PC-3 (cell line): ENCODE measurements at places on chromosomes 4 and X. TPM values are rescaled to one million over a fixed set of nuclear protein-coding genes. Genes with fewer than 3 reads are reported as not detected.

DNA sequence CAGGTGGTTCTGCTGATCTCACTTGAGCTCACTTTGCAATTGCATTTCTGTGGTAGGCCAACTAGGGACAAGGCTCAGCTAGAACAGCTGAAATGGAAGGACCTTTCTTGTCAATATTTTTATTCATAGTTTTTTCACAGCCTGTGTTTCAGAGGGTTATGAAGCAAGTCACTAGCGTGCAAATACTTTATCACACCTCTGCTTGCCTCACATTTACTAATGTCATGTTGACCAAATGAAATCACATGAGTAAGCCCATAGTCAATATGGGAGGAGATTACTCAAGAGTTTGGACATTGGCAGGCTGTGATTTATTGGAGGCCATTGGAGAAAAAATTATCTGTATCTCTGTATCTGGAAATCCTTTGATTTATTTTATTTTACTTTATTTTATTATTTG lies 628.3 kb upstream of the EPHA5 start:
- DNase-seq, result peak; percentile 73
- H3K4me3 ChIP-seq, result no peak overlapping the region
- H3K27ac ChIP-seq, result peak overlapping the region; percentile 79
- peaks cover 41% of the 10 kb centered on the region for H3K4me1 ChIP-seq

DNA sequence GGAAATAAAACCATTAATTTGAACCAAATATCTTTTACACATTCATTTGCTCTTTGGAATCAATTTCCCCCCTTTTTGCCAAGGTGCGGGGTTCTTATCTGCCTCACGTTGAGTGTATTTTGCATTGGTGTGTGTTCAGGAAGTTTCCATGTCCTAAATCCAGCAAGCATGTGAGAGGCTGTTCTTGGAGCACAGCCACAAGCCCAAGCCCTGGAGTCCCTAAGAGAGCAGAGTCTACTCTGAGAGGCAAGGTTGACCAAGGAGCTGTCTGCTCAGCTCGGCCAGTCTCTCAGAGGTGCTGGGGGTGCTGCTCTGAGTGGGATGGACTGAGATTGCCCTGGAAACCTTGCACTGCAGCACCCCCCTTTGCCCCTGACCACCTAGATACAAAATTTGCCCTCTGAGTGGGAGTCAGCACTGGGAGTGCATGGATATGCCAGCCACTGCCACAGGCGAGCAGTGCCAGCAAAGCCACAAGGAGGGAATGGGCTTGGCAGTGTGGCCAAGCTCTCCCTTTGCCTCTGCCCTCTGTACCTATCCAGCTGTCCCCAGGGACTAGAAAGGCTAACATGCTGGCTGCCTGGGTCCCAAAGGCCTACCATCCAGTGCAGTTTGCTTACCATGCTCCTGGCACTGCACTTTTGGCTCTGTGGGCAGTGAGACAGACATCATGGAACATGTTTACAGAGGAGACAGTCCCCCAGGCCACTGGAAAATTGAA lies 20.5 kb upstream of the FAM193A start:
- H3K4me1 ChIP-seq, result no peaks in the 10 kb centered on the region
- H3K27me3 ChIP-seq, result no peaks in the 10 kb centered on the region
- no peak overlapping the region for H3K4me3 ChIP-seq
- no peak for DNase-seq
- no peak overlapping the region for H3K27ac ChIP-seq

GRCh38 chr4:158849681-158850080 lies 80.9 kb downstream of the FNIP2 start:
- H3K4me3 ChIP-seq, result no peak overlapping the region
- no peaks in the 10 kb centered on the region for H3K36me3 ChIP-seq
- H3K27ac ChIP-seq, result no peak overlapping the region
- no peak for DNase-seq
- H3K4me1 ChIP-seq, result no peaks in the 10 kb centered on the region

- H3K4me1 ChIP-seq, result no peaks in the 10 kb centered on the region
- DNase-seq, result no peak
- no peaks in the 10 kb centered on the region for H3K27me3 ChIP-seq
- peaks cover 9% of the 10 kb centered on the region; the same call in 1 of the 2 replicates for H3K36me3 ChIP-seq
- H3K27ac ChIP-seq, result no peak overlapping the region
Observed at GRCh38 chr4:138185859-138186645, 56.1 kb downstream of the SLC7A11 start.

DNA sequence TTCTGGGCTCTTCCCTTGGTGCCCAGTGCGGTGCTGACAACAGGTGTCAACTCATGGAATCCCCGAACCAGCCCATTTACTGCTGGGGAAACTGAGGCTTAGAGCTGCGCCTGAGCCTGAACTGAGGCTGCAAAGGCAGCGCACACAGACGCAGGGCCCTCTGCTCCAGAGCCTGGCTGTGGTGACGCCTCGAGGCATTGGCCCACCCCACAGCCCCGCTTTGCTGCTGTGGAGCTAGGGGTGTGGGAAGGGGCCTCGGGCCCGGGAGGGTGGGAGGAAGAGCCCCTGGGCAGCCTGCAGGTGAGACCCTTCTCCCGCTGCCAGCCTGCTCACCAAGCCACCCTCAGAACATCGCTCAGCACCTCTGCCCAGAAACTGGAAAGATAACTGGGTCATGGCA lies 97.4 kb upstream of the LRPAP1 start:
- no peak overlapping the region for H3K27ac ChIP-seq
- no peak overlapping the region for H3K4me3 ChIP-seq
- peaks cover 9% of the 10 kb centered on the region; the same call in 1 of the 2 replicates for H3K27me3 ChIP-seq

- H3K4me1 ChIP-seq, result no peaks in the 10 kb centered on the region
- H3K36me3 ChIP-seq, result no peaks in the 10 kb centered on the region
- no peak for DNase-seq
- no peak overlapping the region for H3K27ac ChIP-seq
Observed at GRCh38 chrX:22105971-22106370, 73.8 kb downstream of the PHEX start.

DNA sequence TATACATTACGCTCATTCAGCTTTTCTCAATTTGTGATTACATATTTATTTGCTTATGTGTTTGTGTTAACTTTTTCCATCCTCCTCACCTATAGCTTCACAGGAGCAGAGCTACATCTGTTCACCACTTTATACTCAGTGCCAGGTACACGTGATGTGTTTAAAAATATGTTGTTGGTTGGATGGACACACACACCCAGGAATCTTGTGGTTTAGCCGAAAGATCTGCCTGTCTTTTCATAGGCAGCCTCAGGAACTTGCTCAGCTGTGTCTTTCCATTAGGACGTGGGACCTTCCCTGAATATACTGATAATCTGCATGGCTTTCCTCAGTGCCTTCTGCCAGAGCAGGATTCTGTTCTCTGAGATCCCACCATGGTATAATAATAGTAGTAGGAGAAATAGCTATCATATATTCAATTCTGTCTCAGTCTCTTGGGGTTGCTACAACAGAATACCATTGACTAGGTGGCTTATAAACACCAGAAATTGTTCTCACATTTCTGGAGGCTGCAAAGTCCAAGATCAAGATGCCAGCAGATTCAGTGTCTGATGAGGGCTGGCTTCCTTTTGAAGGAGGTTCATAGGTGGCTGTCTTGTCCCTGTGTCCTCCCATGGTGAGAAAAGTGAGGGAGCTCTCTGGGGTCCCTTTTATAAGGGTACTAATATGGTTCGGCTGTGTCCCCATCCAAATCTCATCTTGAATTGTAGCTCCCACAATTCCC lies 50.0 kb upstream of the SOD3 start:
- no peaks in the 10 kb centered on the region for H3K27me3 ChIP-seq
- H3K4me1 ChIP-seq, result peaks cover 19% of the 10 kb centered on the region
- no peak overlapping the region for H3K27ac ChIP-seq

GRCh38 chr4:93825551-93826216 lies 2.9 kb upstream of the ATOH1 start:
- no peaks in the 10 kb centered on the region for H3K4me1 ChIP-seq
- no peak overlapping the region for H3K4me3 ChIP-seq
- H3K27me3 ChIP-seq, result peaks cover 62% of the 10 kb centered on the region
- H3K36me3 ChIP-seq, result no peaks in the 10 kb centered on the region

GRCh38 chr4:71204056-71204455 lies 134.8 kb upstream of the SLC4A4 start:
- no peak overlapping the region for H3K27ac ChIP-seq
- no peaks in the 10 kb centered on the region for H3K4me1 ChIP-seq
- no peak for DNase-seq
- H3K27me3 ChIP-seq, result no peaks in the 10 kb centered on the region
- no peaks in the 10 kb centered on the region for H3K36me3 ChIP-seq

DNA sequence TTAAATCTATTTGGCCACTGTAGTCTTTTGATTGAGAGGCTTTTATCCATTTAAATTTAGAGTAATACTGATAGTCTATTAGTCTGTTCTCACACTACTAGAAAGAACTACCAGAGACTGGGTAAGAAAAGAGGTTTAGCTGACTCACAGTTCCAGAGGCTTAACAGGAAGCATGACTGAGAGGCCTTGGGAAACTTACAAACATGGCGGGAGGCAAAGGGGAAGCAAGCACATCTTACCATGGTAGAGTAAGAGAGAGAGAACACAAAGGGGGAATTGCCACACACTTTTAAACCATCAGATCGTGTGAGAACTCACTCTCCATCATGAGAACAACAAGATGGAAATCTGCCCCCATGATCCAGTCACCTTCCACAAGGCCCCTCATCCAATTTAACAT lies 410.9 kb downstream of the PDGFC start:
- H3K4me3 ChIP-seq, result no peak overlapping the region
- H3K27ac ChIP-seq, result no peak overlapping the region
- H3K4me1 ChIP-seq, result peaks cover 15% of the 10 kb centered on the region
- H3K27me3 ChIP-seq, result no peaks in the 10 kb centered on the region

DNA sequence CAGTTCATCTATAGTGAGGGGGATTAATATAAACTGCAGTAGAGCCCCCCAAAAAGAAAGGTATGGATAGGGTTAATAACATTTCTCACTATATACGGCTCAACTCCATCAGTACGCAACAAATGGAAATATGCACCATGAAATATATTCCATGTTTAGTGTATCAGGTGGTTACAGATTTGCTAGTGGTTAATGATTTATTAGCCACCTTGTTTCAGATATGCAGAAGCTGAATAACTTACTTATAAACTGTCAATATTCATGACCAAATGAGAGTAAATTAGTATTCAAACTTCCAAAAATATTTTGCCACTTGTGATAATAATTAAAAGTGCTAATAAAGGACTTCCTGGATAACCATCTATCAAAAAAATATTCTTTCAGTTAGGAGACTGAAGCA lies 14.8 kb downstream of the AMTN start:
- H3K36me3 ChIP-seq, result no peaks in the 10 kb centered on the region
- H3K4me1 ChIP-seq, result no peaks in the 10 kb centered on the region
- no peak overlapping the region for H3K27ac ChIP-seq
- peaks cover 16% of the 10 kb centered on the region; the same call in 1 of the 2 replicates for H3K27me3 ChIP-seq

- no peak overlapping the region; the same call in 1 of the 2 replicates for H3K4me3 ChIP-seq
- no peaks in the 10 kb centered on the region for H3K36me3 ChIP-seq
- H3K27ac ChIP-seq, result peak overlapping the region; percentile 84
- no peaks in the 10 kb centered on the region for H3K27me3 ChIP-seq
- peaks cover 35% of the 10 kb centered on the region for H3K4me1 ChIP-seq
- DNase-seq, result peak; percentile 62
Observed at GRCh38 chr4:7650606-7651385, 216.1 kb upstream of the PSAPL1 start.

GRCh38 chr4:41935652-41936021 lies 408 bp downstream of the TMEM33 start:
- DNase-seq, result peak; percentile 26
- no peaks in the 10 kb centered on the region for H3K27me3 ChIP-seq
- peak overlapping the region; percentile 79 for H3K27ac ChIP-seq
- peaks cover 13% of the 10 kb centered on the region for H3K36me3 ChIP-seq

- DNase-seq, result no peak
- H3K4me1 ChIP-seq, result peaks cover 9% of the 10 kb centered on the region; the same call in 1 of the 2 replicates
- H3K27me3 ChIP-seq, result no peaks in the 10 kb centered on the region
Observed at GRCh38 chrX:107699616-107700015, 71.3 kb downstream of the PRPS1 start.

DNA sequence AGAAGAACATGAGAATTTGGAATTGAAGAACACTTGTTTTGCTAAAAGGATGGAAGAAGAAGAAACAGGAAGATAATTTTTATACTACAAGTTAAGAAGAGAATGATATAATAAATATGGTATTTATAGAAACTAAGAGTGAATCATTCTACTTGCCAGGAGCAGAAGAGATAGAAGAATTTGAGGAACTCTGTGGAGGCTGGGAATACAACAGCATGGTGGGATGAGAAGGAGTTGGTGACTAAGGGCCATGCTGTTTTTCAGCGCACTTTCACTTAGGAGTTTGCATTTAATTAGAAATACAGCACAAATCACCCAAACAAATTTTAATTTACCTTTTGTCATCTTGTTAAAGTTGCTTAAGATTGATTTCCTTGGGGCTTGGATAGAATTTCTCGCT lies 20.5 kb downstream of the HADH start:
- H3K4me1 ChIP-seq, result peaks cover 11% of the 10 kb centered on the region; the same call in 1 of the 2 replicates
- no peak overlapping the region for H3K27ac ChIP-seq
- H3K36me3 ChIP-seq, result no peaks in the 10 kb centered on the region; the same call in 1 of the 2 replicates
- peak; percentile 39 for DNase-seq
- no peaks in the 10 kb centered on the region for H3K27me3 ChIP-seq
- no peak overlapping the region for H3K4me3 ChIP-seq

DNA sequence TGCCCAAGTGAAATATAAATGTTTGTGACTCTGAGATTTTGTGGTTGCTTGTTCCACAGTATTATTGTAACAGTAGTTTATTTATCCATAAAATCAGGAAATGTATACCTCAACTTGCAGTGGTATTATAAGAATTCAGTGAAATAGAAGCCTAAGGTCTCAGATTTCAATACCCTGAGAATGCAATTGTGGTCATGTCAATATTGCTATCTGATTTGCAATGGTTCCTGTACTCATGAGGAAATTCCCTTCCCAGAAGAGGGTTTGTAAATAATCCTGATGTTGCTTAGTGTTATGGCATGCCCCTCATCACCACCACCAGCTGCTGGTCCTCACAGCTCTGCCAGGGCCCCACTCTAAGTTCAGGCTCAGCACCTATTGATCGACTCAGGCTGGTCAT lies 67.8 kb downstream of the SLC34A2 start:
- H3K27ac ChIP-seq, result no peak overlapping the region
- no peaks in the 10 kb centered on the region for H3K27me3 ChIP-seq
- DNase-seq, result no peak
- H3K4me3 ChIP-seq, result no peak overlapping the region
- H3K4me1 ChIP-seq, result no peaks in the 10 kb centered on the region

P2RY4 gene
- 0.62 TPM in 1 of 2 replicates, not detected in the other for total RNA-seq

CFI gene
- total RNA-seq, result not detected in 2 replicates

SYTL5 gene
- 0.04 and 0.17 TPM in 2 replicates for total RNA-seq

AWAT2 gene
- total RNA-seq, result not detected in 2 replicates

ALAS2 gene
- not detected in 2 replicates for total RNA-seq
